Vagina (tissue), 2 donors: ENCODE measurements at places on chromosomes 4 and X.

- no peak for DNase-seq
Observed at GRCh38 chr4:114192854-114193253, 213.4 kb upstream of the ARSJ start.

DNA sequence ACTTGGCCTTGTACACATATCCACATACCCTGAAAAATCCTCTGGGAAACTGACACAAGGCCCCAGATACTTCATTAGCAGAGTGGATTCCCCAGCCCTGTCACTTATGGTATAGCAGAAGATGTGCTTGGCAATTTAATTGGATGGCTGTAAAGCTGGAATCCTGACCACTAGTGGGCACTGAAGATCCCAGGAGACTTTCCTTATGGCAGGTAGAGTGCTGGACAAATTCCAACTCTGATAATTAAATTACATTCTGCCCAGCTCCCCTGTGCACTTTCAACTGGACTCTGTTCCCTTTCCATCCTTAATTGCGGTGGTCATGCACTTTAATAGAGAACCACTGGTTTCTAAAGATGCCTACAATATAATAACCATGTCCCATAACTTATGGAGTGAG is 119.8 kb downstream of the DCK start:
- no peak for DNase-seq

DNA sequence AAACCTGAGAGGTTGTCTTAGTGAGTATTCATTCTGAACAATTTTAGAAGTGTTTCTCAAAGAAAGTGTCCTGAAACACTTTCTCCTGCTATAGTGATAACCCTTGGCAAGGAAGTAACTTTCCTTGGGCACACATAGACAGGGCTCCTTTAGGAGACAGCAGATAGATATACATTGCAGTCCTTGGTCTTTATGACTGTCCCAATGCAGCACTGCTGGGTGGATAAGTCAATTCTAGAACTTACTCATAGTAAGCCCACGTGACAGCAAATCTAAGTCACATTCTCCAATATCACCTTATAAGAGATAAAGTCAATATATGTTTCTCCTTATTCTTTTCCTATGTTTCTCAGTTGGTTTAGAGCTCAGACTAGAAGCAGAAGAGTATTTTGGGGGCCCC is 46.7 kb downstream of the GPRASP3 start:
- no peak for DNase-seq

- DNase-seq, result no peak
Observed at GRCh38 chr4:42397635-42398170, 415 bp downstream of the SHISA3 start.

GRCh38 chr4:81470456-81471297 is 1.0 kb downstream of the RASGEF1B start:
- no peak for DNase-seq

DNA sequence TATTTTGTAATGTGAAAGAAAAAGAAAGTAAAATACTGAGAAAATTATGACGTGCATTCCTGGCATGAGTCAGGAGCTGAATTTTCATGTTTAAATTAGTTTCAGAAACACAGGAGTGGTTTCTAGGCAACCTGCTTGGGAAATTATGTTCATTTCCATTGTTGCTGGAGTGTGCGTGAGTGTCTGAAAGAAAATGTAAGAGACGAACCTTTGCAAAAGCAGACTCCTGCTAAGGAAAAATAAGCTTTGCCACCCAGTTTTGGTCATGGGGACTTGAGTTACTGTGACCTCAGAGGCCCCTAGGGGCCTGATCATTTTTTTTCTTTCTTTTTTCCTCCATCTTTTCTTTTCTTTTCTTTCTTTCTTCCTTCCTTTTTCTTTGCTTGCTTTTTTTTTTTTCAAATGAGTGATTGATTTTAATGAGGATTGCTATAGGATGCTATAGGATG is 18.8 kb upstream of the CHRNA9 start:
- DNase-seq, result no peak

- DNase-seq, result no peak
Observed at GRCh38 chrX:149120459-149120858, 384.6 kb downstream of the IDS start.

DNA sequence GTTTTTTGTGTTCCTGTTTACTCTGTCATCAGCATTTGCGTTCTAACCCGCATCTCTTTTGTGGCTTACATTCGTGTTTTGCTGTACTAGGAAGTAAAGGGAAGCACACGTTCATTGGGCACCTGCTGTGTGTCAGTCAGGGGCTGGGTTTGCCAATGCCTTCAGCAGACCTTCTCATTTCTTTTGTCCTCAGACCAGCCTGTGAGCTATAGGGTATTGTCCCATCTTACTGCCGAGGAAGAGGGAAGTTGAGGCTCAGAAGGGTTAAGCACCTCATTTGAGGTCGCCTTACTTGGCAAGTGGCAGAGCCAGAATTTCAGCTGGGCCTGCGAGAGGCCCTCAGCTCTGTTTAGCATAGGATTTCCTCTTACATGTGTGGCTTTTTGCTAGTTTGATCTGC is 8.7 kb downstream of the TBC1D14 start:
- no peak for DNase-seq

GRCh38 chrX:71909956-71910355 is 689 bp upstream of the NHSL2 start:
- DNase-seq, result no peak

- DNase-seq, result no peak
Observed at GRCh38 chr4:46931981-46932380, 22.9 kb upstream of the COX7B2 start.

GRCh38 chr4:47390428-47391125 is 72.9 kb downstream of the COMMD8 start:
- no peak for DNase-seq

DNA sequence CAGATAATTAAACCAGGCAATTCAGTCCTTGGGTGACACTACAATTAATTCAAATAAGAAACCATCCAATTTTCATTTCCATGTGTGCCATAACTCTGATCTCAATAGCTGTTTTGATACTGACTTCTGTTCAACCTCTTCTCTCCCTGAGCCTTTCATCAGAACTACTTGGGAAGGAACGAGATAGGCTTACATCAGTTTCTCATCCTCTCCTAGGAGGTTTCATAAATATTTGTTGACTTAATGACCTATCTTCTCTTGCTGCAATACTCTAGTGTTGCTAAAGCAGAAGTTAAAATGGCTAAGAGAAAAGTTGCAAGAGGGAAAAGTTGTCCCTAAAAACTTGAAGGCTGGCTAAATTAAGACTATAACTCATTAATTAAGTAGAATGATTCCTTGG is 41.8 kb downstream of the PRKG2 start:
- no peak for DNase-seq

DNA sequence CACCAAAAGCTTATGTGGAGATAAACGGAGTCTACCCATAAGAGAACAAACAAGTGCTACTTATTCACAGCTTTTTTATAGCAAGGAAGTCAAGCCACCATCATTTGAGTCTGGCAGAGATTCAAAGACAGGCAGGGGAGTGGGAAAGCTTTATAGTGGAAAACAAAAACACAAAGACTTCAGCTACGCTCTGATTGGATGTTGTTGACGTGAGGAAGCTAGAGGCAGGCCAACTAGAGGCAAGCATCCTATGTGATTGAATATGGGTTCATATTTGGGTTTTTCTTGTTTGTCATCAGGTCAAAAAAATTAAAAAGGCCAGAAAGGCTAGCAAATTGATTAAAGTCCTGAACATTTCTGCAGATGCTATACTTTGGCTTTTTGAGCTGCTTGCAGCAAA is 719 bp upstream of the TCEAL4 start:
- DNase-seq, result no peak

DNA sequence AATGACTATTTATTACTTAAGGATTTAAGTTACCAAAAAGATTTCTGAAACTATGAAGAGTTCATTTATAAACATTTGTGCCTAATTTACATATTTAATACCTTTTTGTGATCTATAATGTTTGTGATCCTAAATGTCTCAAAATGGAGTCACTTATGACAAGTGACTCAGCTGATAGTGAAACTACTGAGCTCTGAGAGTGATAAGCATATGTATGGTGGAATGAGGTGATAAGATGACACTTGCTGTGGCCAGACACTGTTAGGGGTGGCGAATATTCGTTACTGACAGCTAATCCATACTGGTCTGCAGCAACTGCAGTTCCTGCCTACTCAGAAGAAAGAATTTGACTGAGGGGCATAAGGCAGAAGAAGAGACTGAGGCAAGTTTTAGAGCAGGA is 5.5 kb upstream of the NXF3 start:
- DNase-seq, result no peak

GRCh38 chr4:83112678-83113428 is 1.7 kb downstream of the PLAC8 start:
- DNase-seq, result no peak

DNA sequence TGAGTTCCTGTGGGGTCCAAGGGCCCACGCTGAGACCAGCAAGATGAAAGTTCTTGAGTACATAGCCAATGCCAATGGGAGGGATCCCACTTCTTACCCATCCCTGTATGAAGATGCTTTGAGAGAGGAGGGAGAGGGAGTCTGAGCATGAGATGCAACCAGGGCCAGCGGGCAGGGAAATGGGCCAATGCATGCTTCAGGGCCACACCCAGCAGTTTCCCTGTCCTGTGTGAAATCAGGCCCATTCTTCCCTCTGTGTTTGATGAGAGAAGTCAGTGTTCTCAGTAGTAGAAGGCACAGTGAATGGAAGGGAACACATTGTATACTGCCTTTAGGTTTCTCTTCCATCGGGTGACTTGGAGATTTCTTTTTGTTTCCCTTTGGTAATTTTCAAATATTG is 4.8 kb downstream of the MAGEA11 start:
- no peak for DNase-seq

DNA sequence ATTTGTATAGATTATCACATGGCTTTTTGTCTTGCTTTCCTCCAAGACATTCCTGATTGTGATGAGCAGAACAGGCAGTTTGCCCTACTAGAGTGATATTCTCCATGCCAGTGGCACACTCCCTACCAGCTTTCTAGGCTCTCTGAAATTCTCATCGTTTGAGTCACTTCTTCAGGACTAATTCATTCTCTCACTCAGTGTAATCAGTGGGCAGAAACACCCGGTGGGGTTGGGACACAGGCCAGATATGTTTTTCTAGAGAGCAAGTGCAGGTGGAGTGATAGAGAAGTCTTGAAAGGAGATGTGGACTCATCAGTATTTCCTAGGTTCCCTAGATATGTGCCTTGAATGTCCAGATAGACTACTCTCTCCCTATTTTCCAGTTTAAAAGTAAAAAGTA is 13.1 kb downstream of the RAB33A start:
- no peak for DNase-seq

GRCh38 chr4:8225706-8226443 is 26.8 kb downstream of the SH3TC1 start:
- DNase-seq, result no peak

GRCh38 chr4:16195209-16195608 is 31.1 kb downstream of the TAPT1 start:
- no peak for DNase-seq

DNA sequence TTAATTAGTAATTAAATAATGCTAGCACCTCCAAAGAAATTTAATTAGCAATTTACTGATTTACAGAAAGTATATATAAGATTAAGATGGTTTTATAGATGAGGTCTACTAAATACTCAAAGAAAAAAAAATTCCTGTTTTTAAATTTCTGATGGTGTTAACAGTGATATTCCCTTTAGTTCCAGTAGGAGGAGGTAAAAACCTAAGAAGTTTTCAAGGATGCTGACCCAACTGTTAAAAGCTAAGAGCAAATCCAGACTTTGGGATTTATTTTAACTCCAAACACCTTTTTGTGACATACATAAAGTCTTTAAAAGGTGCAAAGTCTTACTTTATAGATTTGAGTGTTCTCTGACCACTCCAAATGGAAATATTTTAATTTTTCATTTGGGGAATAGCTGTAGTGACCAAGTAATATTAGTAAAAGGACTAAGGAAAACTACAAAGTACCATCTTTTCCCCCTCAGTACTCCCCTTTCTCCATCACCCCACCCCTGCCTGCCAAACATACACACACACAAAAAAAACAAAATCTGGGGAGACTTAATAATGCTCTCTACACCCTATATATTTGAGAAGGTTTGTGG is 34.2 kb upstream of the CSN1S1 start:
- DNase-seq, result no peak

GRCh38 chr4:123359449-123360315 is 36.9 kb upstream of the SPRY1 start:
- DNase-seq, result no peak

DNA sequence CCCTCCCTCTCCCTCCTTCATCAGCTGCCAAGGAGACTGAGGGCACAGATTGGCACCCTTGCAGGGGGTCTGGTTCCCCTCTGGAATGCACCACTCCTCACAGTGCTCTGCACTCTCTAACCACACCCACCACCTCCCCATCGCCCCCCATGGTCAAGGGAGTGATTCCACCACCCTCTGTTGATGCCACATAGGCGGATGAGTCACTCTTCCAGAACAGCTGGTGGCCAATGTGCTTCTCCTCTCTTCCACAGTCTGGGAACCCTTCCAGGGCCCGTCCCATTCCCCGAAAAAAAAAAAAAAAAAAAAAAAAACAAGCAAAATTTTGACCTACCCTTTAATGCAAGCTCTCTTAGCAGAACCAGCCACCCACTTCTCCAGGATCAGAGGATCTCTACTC is 341.3 kb upstream of the KLF3 start:
- DNase-seq, result no peak

DNA sequence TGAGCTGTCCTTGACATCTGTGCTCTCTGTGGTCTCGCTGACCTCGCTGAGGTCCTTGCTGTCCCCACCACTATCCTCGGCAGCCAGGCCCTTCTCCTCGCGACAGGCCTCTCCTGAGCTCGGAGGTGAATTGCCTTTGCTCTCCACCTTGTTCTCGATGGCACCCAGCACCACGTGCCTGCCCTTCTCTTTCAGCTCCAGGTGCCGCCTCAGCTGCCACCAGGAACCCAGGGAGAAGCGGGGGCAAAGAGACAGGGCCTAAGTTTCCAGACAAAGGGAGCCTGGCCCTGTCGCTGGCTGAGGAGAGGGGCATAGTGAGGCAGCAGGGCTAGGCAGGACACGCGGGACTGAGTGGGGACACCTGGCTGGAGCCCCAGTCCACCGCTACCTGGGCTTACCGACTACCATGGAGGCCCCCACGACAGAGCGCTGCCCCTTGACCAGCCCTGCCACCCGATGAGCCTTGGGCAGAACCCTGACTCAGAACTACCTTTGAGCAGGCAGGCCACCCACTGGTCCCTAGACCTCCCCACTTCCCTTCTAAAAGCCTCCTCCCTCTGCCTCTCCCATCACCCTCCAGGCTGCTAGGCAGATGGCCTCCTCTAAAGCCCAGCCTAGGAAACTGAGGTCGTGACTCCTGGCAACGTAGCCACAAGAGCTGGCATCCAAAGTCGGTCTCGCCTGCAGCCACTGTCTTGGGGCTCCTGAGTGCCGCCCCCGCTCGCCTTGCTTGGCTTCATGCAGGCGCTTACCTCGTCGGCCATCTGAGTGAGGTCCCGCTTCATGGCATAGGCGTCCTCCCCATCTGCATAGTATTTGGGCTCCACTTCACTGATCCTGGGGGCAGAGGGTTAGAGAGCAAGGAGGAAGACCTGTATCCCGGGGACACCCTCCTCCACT is 4.2 kb upstream of the ARHGAP4 start:
- DNase-seq, result no peak

GRCh38 chrX:91080822-91081221 is 353.8 kb upstream of the PABPC5 start:
- DNase-seq, result no peak

DNA sequence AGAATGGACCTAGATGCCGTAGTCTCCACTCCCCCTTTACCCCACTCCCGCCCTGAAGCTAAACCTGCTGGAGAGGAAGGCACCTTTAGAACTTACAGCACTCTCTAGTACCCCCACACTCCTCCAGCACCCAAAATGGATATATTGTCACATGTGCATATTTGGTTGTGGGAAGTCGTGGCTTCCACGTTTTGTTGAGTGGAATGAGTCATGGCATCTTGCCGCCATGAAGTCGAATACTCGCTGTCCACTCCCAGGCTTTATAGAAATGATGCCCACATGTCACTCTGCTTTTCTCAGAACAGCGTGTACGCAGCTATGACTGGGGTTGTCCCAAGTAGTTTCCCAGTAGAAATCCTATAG is 545 bp downstream of the ABCE1 start:
- DNase-seq, result no peak
